ENCODE measurements at places on chromosomes 5 and 9. TPM values are rescaled to one million over a fixed set of nuclear protein-coding genes. Genes with fewer than 3 reads are reported as not detected.

The KLF4 gene
- total RNA-seq = 4.6 TPM

The TNFSF8 gene
- not detected for total RNA-seq

The CEL gene
- total RNA-seq = 0.09 TPM

The SLCO4C1 gene
- total RNA-seq = not detected

The PCDHGA3 gene
- 0.54 TPM for total RNA-seq

The ADAMTS13 gene
- 0.65 TPM for total RNA-seq

The AK8 gene
- total RNA-seq = 0.11 TPM

The RORB gene
- not detected for total RNA-seq

The LIX1 gene
- not detected for total RNA-seq

The NUTM2G gene
- total RNA-seq = not detected

The LCN12 gene
- 0.11 TPM for total RNA-seq

The AMBP gene
- not detected for total RNA-seq

The LCN10 gene
- total RNA-seq = not detected

The DCP2 gene
- total RNA-seq = 28.6 TPM

The KLF9 gene
- total RNA-seq = 23.5 TPM

The CDO1 gene
- total RNA-seq = 0.43 TPM

The MEIKIN gene
- not detected for total RNA-seq

The RAB24 gene
- 14.0 TPM for total RNA-seq

The VAV2 gene
- total RNA-seq = 21.7 TPM

The BTNL9 gene
- 0.11 TPM for total RNA-seq

The TMEM174 gene
- not detected for total RNA-seq

The PCDHGA8 gene
- 1.5 TPM for total RNA-seq

The EQTN gene
- total RNA-seq = 0.09 TPM

The DAB2 gene
- total RNA-seq = 118 TPM

The WNT8A gene
- total RNA-seq = not detected

The GRM6 gene
- total RNA-seq = not detected

The NR5A1 gene
- not detected for total RNA-seq

The FBP2 gene
- not detected for total RNA-seq

The SEMA6A gene
- total RNA-seq = 31.0 TPM

The DMRT3 gene
- not detected for total RNA-seq

The NR6A1 gene
- 1.3 TPM for total RNA-seq

The SLC34A1 gene
- not detected for total RNA-seq

The LVRN gene
- total RNA-seq = 0.22 TPM

The PCDHA1 gene
- under 0.01 TPM for total RNA-seq

The ADAMTS2 gene
- total RNA-seq = 0.26 TPM

The CATSPER3 gene
- under 0.01 TPM for total RNA-seq

The EIF4E1B gene
- total RNA-seq = not detected

The ELOVL7 gene
- 0.09 TPM for total RNA-seq

The SPATA31D4 gene
- not detected for total RNA-seq

The KCNMB1 gene
- total RNA-seq = not detected

The RNF180 gene
- 4.9 TPM for total RNA-seq

The GMCL2 gene
- total RNA-seq = not detected

The PCDHB6 gene
- 0.11 TPM for total RNA-seq

The MAML1 gene
- total RNA-seq = 8.9 TPM

The OR1J2 gene
- total RNA-seq = not detected

The GZMA gene
- not detected for total RNA-seq

The FOXD4L6 gene
- total RNA-seq = not detected

The HRCT1 gene
- 0.98 TPM for total RNA-seq

The GNA14 gene
- total RNA-seq = 20.5 TPM

The RETREG1 gene
- not detected for total RNA-seq

The CAMK4 gene
- total RNA-seq = 0.33 TPM

The GPR150 gene
- total RNA-seq = under 0.01 TPM
